ENCODE measurements at places on chromosomes 2 and 18.

- H3K27me3 ChIP-seq, result no peaks in the 10 kb centered on the region
- no peak for DNase-seq
- H3K27ac ChIP-seq, result no peak overlapping the region
- H3K4me1 ChIP-seq, result no peaks in the 10 kb centered on the region
- no peak overlapping the region for H3K4me3 ChIP-seq
- H3K36me3 ChIP-seq, result no peaks in the 10 kb centered on the region
Observed at GRCh38 chr2:240956935-240957655, 41.3 kb upstream of the SNED1 start.

- no peak overlapping the region for H3K4me3 ChIP-seq
- H3K27me3 ChIP-seq, result no peaks in the 10 kb centered on the region
- H3K27ac ChIP-seq, result no peak overlapping the region
- peaks cover 18% of the 10 kb centered on the region for H3K4me1 ChIP-seq
Observed at GRCh38 chr2:120240901-120241429, 11.7 kb upstream of the RALB start.

- no peak for DNase-seq
- no peak overlapping the region for H3K27ac ChIP-seq
Observed at GRCh38 chr2:844715-845114, 105.9 kb upstream of the SNTG2 start.

DNA sequence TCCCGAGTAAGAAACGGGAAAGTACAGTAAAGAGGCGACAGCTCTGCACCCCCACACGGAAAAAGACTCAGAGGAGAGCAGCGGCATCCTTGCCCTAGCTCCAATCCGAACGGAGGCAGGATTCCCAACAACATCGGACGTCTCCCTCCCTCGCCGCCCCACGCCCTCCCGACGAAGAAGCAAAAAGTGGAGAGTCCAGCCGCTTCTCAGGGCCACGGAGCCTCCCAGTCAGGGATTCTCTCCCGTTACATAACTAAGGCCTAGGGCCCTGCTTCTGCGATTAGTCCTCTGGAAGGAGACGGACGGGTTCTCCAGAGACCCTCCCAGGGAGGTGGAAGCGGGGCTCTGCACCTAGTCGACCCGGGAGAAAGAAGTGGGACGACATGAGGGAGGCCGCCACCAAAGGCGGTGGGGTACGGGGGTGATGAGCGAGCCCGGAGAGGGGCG lies 587 bp downstream of the SUMO1 start:
- no peaks in the 10 kb centered on the region for H3K36me3 ChIP-seq
- peak overlapping the region; percentile 99 for H3K4me3 ChIP-seq
- DNase-seq, result peak; percentile 66

DNA sequence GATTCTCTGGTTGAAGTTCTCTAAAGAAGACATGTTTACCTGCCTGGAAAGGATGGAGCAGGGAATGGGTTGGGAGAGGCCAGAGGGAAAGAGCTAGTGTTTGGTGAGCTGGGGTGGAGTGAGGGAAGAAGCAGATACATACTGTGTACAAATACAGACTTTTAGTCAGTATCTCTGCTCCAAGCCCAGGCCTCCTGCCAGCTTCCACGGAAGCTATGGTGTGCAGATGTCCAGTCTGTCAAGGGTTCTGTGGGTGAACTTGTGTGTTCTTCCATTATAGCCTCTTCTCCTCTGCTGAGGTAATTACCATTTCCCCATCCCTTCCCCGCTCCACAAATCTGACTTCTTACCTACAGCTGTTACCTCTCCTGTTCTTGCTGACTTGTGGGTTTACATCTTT lies 208.6 kb downstream of the HRH4 start:
- H3K27ac ChIP-seq, result no peak overlapping the region
- H3K4me1 ChIP-seq, result no peaks in the 10 kb centered on the region
- no peaks in the 10 kb centered on the region for H3K36me3 ChIP-seq
- no peaks in the 10 kb centered on the region for H3K27me3 ChIP-seq
- no peak for DNase-seq

GRCh38 chr2:59047373-59047995 lies 806.4 kb upstream of the FANCL start:
- no peak for DNase-seq
- no peaks in the 10 kb centered on the region for H3K36me3 ChIP-seq
- H3K27ac ChIP-seq, result no peak overlapping the region
- H3K4me3 ChIP-seq, result no peak overlapping the region
- no peaks in the 10 kb centered on the region for H3K4me1 ChIP-seq
- H3K27me3 ChIP-seq, result no peaks in the 10 kb centered on the region
